ENCODE measurements at places on chromosomes 3 and 15. TPM values are rescaled to one million over a fixed set of nuclear protein-coding genes. Genes with fewer than 3 reads are reported as not detected.

SH2D7 gene
- total RNA-seq = not detected

SI gene
- not detected for total RNA-seq

PAK6 gene
- 3.5 TPM for total RNA-seq

RASGRF1 gene
- total RNA-seq = 0.50 TPM

ACP3 gene
- 4.7 TPM for total RNA-seq

PLA2G4E gene
- total RNA-seq = not detected

CYP8B1 gene
- not detected for total RNA-seq

KY gene
- total RNA-seq = not detected

KNG1 gene
- total RNA-seq = not detected

A4GNT gene
- total RNA-seq = not detected

ALDH1A2 gene
- total RNA-seq = 0.84 TPM

GP5 gene
- total RNA-seq = not detected

TRPM1 gene
- total RNA-seq = not detected

PCSK6 gene
- total RNA-seq = not detected
